ENCODE measurements at places on chromosomes 5 and 9. TPM values are rescaled to one million over a fixed set of nuclear protein-coding genes. Genes with fewer than 3 reads are reported as not detected.

GRCh38 chr9:91084896-91085516, 276.7 kb downstream of the AUH start:
- H3K27ac ChIP-seq, result no peak overlapping the region
- no peak for DNase-seq
- no peaks in the 10 kb centered on the region for H3K36me3 ChIP-seq
- no peak overlapping the region for H3K4me3 ChIP-seq
- H3K27me3 ChIP-seq, result no peaks in the 10 kb centered on the region

Gene LCN9
- total RNA-seq, result not detected

- H3K4me1 ChIP-seq, result no peaks in the 10 kb centered on the region
- no peak for DNase-seq
- H3K36me3 ChIP-seq, result no peaks in the 10 kb centered on the region
- no peak overlapping the region for H3K4me3 ChIP-seq
These were observed 47.6 kb upstream of the TRAF1 start for GRCh38 chr9:120974181-120974580.

- H3K4me1 ChIP-seq, result peaks cover 23% of the 10 kb centered on the region
- H3K27me3 ChIP-seq, result no peaks in the 10 kb centered on the region
- H3K27ac ChIP-seq, result no peak overlapping the region
These were observed 1.7 kb upstream of the NTMT1 start for GRCh38 chr9:129624168-129624759.

DNA sequence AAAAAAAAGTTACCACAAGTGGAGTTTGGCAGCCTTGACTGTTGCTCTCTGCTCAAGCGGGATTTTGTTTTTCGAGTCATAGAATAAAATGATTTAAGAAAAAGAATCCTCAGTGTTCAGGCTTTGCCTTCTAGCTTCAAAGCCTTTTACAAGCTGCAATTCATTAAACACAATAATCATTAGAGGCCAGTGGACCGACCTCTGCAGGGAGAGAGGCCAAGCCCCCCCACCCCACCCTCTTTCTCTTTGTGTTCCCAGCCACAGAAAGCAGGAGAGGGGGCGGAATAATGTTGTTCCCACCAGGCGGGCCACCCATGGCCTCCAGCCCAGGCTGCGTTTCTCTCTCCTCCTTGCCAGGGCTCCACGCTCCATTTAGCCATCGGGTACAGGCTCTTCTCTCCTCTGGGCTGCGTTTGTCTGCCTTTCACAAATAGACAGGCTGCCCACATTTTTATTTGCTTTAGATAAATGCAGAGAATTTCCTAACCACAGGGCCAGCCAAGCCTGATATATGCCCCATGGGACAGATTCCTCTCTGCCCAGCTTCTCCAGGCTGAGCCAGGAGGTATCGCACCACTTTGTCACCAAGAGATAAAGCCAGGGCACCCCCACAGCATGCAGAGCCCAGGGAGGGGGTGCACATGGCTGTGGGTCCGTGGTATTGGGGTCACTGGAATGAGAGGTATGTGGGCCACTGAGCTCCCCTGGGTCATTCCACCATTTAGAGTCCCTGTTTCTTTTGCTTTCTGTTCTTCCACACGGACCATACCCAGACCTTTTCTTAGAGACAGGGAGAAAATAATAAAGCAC, 318.8 kb downstream of the PIK3R1 start:
- no peak overlapping the region for H3K4me3 ChIP-seq
- DNase-seq, result no peak
- H3K27ac ChIP-seq, result no peak overlapping the region
- H3K27me3 ChIP-seq, result peaks cover 7% of the 10 kb centered on the region
- H3K4me1 ChIP-seq, result no peaks in the 10 kb centered on the region

- peak overlapping the region; percentile 84 for H3K27ac ChIP-seq
- H3K4me1 ChIP-seq, result peaks cover 33% of the 10 kb centered on the region
- peaks cover 14% of the 10 kb centered on the region for H3K36me3 ChIP-seq
- no peak for DNase-seq
- peak overlapping the region; percentile 99 for H3K4me3 ChIP-seq
These were observed 158.1 kb downstream of the C9orf152 start for GRCh38 chr9:110049699-110050450.

Gene SLC4A9
- total RNA-seq, result not detected

DNA sequence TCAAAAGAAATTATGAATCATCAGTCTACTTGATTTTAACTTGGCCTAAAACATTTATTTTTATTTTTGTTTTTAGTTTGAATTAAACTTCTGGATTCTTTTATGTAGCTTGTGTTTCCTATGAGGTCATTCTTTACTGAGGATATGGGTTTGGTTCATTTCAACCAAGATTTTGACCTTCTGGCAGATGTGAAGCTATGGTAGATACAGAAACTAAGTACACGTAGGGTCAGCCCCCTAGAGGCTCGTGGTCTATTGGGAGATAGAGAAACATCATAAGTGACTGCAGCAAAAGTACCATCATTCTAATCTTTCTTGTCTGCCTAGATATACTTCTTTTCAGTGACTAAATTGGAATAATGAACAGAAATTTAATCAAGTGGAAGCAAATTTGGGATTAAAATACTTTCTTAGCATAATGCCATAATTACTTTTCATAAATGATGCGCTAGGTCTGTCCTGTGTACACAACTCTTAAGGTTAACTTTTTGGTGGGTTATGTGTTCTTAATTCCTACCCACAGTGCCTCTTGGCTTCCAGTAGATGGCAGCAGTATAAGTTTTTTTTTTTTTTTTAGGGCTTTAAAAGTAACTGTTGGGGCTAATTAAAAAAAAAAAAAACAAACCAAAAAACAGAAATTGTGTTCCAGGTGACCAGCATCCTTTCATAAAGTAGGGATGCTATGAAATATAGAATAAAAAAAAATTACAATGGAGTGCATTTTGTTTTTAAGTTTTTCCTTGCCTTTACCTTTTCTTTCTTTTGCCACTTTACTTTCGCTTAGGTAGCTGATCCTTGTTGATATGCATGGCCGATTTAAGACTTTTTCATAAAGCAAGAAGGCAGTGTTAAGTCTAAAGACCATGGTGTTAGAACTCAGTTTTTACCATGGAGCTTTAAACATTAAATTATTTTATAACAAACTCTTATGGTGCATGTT, 49.9 kb downstream of the LRRTM2 start:
- peaks cover 62% of the 10 kb centered on the region for H3K36me3 ChIP-seq
- H3K4me1 ChIP-seq, result peaks cover 7% of the 10 kb centered on the region
- no peaks in the 10 kb centered on the region for H3K27me3 ChIP-seq
- H3K27ac ChIP-seq, result no peak overlapping the region
- H3K4me3 ChIP-seq, result no peak overlapping the region

Gene KIAA0825
- total RNA-seq, result 2.5 TPM

GRCh38 chr5:122478741-122479442, 166.9 kb downstream of the SNCAIP start:
- peak overlapping the region; percentile 55 for H3K27ac ChIP-seq
- peak overlapping the region; percentile 22 for H3K4me3 ChIP-seq
- peaks cover 43% of the 10 kb centered on the region for H3K4me1 ChIP-seq
- no peaks in the 10 kb centered on the region for H3K27me3 ChIP-seq
- peak; percentile 100 for DNase-seq
- no peaks in the 10 kb centered on the region for H3K36me3 ChIP-seq

Gene PCDHGA12
- 0.79 TPM for total RNA-seq

Gene CCDC187
- not detected for total RNA-seq

DNA sequence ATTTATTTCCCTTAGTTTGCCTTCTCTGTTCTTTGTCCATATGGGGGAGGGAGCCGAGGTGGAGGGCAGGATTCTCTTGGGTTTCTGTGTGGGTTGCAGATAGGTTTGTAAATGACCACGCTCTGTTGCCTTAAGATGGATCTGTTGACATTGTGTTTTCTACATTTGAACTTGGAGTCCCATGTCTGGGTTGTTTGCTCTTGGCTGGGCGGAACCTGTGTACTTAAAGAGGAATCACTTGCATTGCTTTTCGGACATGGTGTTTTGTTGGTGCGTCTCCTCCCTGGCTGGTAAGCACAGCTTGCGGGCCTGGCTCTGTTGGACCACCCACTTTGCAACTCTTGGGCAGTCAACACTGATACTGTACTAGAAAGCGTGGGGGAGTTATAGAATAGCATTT, 45.9 kb downstream of the EHMT1 start:
- H3K27ac ChIP-seq, result no peak overlapping the region
- peaks cover 52% of the 10 kb centered on the region for H3K36me3 ChIP-seq
- no peak overlapping the region for H3K4me3 ChIP-seq
- no peak for DNase-seq

DNA sequence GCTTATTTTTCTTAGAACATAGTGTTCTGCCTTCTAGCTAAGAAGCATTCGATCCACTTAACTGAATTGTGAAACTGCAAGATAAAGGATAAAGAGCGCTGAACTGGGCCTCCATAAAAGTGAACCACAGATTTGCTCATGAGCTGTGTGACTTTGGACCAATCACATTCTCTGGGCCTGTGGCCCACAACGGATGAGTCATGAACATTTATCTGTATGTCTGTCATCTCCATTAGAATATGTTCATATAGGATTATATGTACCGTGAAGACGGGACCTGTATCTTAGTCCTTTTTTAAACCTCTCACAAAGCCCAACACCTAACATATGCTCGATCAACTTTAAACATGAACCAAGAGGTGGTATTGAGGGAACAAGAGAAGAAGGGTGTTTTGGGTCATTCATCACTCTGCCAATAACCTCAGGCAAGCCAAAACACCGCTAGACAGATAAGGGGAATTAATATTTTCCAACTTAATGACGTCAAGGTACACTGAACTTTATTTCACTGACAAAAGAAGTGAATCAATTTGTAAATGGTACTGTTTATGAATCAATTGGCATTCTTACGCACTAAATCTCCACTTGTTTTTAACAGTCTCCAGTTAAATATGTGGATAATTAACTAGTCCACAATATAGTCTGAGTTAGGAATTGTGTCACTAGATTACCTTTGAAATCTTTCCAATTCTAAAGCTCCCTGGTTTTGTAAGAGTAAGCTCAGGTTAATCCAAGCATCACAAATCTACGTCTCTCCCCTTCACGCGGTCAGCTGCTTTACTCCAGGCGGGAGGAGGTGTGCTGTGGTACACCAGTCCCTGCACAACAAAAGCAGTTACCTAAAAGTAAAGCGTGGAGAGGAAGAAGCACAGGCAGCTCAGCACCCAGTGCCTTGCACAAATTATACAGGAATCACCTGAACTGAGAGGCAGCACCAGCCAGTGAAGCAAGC, 1.6 kb downstream of the TMEM245 start:
- H3K4me1 ChIP-seq, result peaks cover 32% of the 10 kb centered on the region
- no peaks in the 10 kb centered on the region for H3K27me3 ChIP-seq
- H3K4me3 ChIP-seq, result peak overlapping the region; percentile 86
- peak; percentile 89 for DNase-seq
- H3K36me3 ChIP-seq, result peaks cover 19% of the 10 kb centered on the region

GRCh38 chr5:14745753-14746152, 81.2 kb downstream of the OTULIN start:
- no peak overlapping the region for H3K27ac ChIP-seq
- H3K4me3 ChIP-seq, result no peak overlapping the region
- DNase-seq, result no peak
- H3K36me3 ChIP-seq, result peaks cover 44% of the 10 kb centered on the region

DNA sequence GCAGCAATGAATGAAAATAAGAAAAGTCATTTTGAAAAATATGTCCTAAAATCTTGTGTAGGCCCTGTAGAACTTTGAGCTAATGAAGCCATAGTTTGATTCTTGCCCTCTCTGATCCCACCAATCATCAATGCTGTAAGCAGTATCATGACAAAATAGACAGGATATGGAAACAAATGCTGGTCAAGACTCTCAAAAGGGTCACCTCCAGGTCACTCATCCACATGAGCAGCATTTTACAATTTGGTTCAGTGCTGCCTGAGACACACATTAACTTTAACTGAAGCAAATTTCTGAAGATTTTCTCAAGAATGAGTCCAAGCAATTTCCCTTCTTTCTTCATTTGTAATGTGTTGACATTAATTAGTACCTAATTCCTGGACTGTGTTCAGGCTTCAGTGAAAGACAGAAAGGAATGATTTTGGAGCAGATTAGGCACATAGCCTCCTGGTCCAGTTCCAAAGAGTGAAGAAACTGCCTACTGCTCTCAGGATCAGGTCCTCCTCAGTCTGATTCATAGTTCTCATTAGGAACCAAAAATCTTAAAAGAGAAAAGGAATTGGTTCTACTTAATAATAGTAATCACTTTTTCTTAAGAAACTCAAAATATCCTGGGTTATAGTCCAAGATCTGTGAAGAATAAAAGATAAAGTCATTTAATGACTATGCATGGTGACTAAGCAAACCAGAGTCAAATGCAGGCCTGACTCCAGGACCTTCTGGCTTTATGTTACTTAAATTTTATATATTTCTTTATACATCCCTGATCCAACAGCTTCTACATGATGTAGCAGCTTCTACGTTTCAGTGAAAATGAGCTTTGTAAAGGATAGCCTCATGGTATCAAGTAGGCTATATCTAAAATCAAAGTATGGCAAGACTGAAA, 192.1 kb upstream of the RGMB start:
- DNase-seq, result peak; percentile 22
- H3K27ac ChIP-seq, result no peak overlapping the region
- H3K4me3 ChIP-seq, result no peak overlapping the region
- no peaks in the 10 kb centered on the region for H3K27me3 ChIP-seq
- H3K36me3 ChIP-seq, result no peaks in the 10 kb centered on the region

Gene SPINK6
- total RNA-seq, result 1.9 TPM
